Activated CD4-positive, CD25-positive, alpha-beta regulatory T cell treated with anti-CD3 and anti-CD28 coated beads, Interleukin-2, amount 50 U/mL, for 16 hours (primary cell): ENCODE measurements at places on chromosomes 1 and 21.
A peak's percentile ranks its signal among the peaks of the same experiment; 100 is the strongest.

DNA sequence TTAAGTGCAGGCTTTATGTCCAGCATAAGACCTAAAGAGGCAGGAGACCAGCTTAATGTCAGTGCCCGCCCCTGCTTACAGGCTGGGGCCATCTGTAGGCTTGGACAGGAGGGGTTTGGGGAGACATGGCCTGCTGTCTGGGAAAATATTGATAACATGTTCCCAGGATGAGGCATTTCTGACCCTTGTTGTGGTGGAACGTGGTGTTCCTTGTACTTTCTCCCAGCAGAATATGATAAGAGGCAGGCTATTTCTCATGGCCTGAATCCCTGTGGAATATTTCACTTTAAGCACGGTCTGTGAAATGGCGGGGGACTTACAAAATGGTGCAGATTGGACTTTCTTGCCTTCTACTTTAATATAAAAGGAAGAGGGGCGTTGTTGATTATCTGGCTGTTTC, 41.9 kb upstream of the PLA2G5 start:
- no peak for DNase-seq

DNA sequence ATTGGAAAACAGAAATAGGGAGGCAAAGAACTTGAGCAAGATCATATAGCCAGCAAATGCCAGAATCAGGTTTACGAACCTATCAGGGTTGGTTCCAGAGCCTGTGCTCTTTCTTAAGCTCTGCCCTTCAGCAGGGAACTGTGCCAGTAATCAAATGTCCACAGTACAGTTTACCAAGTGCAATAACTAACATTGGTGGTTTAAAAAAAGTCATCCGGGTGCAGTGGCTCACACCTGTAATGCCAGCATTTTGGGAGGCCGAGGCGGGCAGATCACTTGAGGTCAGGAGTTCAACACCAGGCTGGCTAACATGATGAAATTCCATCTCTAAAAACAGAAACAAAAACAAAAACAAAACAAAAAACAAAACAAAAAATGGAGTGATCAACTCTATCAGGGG, 182.7 kb downstream of the LMX1A start:
- DNase-seq: no peak

- no peak for DNase-seq
These were observed 4.6 kb downstream of the CRYBG2 start for GRCh38 chr1:26349188-26349876.

DNA sequence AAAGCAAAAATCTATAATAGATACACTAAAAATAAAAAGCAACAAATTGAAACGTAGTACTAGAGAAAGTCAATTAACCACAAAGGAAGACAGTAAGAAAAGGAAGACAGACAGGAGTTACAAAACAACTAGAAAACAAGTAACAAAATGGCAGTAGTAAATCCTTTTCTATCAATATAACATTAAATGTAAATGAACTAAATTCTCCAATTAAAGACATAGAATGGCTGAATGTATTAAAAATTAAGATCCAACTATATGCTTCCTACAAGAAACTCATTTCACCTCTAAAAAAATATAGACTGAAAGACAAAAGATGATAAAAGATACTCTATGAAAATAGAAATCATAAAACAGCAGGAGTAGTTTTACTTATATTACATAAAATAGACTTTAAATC, 79.1 kb downstream of the CTH start:
- no peak for DNase-seq

- no peak for DNase-seq
These were observed 29.9 kb downstream of the HHAT start for GRCh38 chr1:210358626-210359025.

GRCh38 chr1:93252598-93252997, 72.1 kb downstream of the CCDC18 start:
- DNase-seq: no peak

GRCh38 chr1:59473831-59474230, 176.9 kb downstream of the FGGY start:
- no peak for DNase-seq

GRCh38 chr1:59379371-59379728, 82.5 kb downstream of the FGGY start:
- DNase-seq: no peak

DNA sequence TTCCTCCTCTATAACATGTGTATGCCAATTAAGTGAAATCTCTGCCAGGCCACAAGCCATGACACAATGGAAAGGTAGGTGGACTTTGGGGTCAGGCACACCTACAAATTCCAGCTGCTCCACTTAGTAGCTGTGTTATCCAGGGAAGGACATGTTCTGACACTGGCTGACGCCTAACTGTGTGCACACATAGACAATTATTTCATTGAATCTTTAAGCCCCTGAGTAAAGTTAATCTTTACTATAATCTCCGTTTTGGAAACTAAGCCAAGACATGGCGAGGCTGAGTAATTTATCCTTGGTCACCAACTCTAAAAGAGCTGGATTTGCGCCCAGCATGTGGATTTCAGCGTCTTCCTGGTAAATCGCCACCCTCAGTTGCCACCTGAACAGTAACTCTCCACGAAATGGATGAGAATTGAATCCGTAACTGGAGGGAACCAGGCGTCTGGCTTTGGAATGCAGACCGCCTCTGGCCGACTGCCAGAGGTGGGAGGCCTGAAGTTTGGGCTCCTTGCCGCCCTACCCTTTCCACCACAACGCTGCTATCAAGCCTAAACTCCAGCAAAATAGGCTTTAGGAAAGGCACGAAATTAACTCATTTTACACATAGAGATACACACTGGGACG, 888 bp upstream of the SNRPE start:
- DNase-seq: no peak

- DNase-seq: peak; percentile 20
These were observed 3.6 kb downstream of the KIAA0040 start for GRCh38 chr1:175188936-175189335.

DNA sequence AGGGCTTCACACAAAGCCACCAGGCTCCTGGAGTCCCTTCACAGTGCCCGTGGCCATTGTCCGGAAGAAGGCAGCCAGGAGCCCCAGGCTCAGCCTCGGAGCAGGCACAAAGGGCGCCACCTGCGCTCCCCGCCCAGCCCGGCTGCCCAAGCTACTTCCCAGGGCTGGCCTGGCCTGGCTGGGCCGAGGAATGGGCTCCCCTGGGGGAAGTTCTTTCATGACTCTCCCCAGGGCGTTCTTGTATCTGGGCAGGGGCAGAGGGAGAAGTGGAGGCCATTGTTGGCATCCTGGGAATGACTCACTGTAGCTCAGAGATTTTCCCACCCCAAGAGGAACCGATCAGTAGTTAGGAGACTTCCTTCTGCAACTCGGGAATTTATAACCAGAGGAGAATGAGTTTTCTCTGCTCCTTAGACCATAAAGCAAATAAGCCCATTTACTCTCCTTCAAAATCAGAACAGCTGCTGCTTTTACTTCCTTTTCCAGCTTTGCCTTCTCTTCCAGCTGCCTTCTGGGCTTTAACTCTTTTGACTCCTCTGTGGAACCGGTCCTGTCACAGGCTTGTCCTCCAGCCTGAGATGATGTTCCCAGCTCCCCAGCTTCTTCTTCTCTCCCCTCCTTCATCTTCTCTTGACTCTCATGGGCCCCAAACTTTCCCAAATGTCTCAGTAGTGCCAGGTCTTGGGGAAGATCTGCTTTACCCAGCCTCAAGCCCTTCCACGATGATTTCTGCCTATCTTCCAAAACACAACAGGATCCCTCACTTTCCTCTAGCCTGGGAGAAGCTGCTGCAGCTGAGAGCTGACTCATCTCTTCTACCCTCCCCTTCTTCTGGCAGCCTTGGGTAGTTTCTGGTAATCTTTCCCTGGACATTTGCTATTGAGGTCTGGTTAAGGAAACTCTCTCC, 118.7 kb upstream of the CD34 start:
- no peak for DNase-seq

- no peak for DNase-seq
These were observed 13.5 kb upstream of the LORICRIN start for GRCh38 chr1:153246018-153246417.

DNA sequence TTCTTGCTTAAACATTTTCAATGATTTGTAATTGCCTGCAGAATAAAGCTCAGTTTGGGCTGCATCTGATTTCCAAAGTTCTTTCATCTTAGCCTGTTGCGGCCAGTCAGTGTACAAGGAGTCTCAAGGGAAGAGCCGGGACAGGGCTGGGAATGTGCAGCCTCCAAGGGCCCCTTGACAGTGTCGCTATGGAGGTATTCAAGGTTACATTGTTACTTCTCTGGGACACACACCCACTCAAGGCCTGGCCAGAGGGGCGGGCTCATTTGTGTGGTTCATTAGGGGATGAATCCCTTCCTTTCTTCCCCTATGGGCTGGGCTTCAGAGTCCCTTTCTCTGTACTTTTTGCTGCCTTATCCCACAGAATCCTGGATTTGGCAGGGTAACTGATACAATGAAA, 107.6 kb upstream of the CSF3R start:
- DNase-seq: no peak

DNA sequence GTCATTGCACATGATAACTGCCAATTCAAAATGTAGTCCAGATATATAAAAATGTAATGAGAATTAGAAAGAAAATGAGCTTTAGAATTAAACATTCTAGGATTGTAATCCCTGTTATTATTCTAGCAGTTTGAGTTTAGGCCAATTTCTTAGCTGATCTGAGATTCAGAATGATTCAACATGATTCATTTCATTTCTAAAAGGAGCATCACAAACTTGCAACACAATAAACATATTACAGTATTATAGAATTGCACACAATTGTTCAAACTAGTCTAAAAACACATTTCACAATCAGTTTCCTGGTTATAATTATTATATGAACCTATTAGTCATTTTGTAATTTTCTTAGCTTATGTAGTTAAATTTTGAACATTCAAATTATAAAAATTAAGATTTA, 43.3 kb upstream of the TSHB start:
- no peak for DNase-seq

- no peak for DNase-seq
These were observed 82.8 kb downstream of the UBIAD1 start for GRCh38 chr1:11355559-11356475.

GRCh38 chr1:237219751-237220642, 178.0 kb downstream of the RYR2 start:
- no peak for DNase-seq

- no peak for DNase-seq
These were observed 25.7 kb downstream of the HSPG2 start for GRCh38 chr1:21911205-21912001.

GRCh38 chr1:200176798-200177197, 149.3 kb downstream of the NR5A2 start:
- DNase-seq: no peak

DNA sequence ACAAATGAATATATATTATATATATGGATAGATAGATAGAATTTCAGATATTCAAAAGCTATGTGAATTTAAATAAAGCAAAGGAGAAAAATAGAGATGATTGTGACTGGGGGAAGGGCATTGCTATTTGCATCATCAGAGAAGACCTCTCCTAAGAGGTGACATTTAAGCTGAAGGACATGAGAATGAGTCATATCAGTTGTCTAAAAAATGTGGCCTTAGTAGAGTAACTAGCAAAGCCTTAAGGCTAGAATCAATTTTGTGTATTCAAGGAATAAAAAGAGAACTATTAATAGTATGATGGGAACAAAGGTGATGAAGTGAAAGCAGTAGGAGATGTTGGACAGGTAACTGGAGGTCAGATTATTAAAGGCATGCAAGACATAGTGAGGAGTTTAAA, 34.8 kb upstream of the SLC35F3 start:
- DNase-seq: no peak

DNA sequence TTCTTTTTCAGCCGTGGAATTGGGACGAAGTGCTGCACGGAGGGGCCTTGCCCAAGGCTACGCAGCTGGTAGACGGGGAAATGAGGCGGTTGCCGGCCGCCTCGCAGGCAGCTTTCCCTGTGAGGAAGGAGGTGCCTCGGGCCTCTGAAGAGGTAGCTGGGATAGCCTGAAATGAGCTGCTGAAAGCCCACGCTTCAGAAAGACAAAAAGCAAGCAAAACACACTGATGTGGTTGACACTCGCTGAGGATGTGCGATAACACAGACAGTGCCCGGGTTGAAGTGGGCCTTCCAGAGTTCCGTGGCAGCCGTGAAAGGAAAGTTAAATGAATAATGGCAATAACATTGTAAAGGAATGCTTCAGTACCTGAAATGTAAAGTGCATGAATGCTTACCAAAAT, 47.2 kb downstream of the S1PR1 start:
- no peak for DNase-seq

GRCh38 chr1:91080650-91081049, 58.8 kb upstream of the ZNF644 start:
- no peak for DNase-seq

DNA sequence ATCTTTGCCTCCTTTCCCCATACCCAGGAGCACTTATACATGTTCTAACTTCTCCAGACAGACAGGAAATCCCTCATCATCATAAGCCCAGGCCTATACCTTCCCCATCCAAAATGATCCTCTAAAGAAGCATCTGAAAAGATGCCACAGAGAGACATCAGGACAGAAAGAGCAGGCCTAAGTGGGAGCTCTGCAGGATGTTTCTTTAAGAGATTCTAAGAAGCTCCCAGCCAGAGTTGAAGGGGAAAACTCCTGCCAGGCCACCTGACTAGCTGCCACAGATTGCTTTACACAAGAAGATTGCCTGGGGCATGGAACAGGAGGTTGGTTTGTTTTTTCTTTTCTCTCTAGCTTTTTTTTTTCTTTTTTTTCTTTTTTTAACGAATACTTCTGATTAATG, 275.8 kb downstream of the VAV3 start:
- no peak for DNase-seq

DNA sequence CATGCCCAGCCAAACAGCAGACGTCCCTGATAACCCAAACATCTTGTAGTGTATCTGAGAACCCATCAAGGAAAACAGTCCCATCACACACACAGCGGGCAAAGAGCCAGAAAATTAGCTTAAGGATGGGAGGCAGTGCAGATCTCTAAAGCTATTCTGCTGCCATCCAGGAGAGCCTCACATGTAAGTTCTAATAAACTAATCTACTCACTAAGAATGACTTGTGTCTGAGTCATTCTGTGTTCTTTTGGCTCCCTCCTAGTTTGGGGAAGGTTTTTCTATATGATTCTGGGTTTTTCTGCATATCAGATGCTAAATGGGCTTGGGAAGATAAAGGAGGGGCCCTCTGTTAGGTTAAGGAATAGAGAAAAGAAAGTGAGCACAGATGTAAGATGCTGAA, 162.8 kb downstream of the HUNK start:
- DNase-seq: no peak
